Left hindlimb (tissue), 1 donor: ENCODE measurements at places on chromosomes 12 and 14.
A peak's percentile ranks its signal among the peaks of the same experiment; 100 is the strongest.

- DNase-seq = no peak
These were observed 144.6 kb upstream of the CDKN3 start for GRCh38 chr14:54252072-54252730.

GRCh38 chr14:99333214-99333613 is 61.2 kb upstream of the BCL11B start:
- no peak for DNase-seq

DNA sequence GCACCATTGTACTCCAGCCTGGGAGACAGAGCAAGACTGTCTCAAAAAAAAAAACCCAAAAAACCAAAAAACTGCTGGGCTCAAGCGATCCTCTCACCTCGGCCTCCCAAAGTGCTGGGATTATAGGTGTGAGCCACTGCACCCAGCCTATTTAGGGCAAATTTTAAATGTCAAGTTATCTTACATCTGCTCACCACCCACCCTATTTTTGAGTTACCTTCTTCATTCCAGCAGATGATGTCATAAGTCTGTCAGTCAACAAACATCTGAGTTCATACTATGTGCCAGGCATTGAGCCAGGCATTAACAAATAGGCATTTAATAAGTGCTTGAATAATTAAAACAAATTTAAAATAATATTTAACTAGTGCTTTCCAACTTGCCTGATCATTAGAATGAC is 21.5 kb downstream of the BATF start:
- no peak for DNase-seq

- no peak for DNase-seq
These were observed 131.2 kb downstream of the HMGA2 start for GRCh38 chr12:65955452-65955851.

GRCh38 chr12:11839091-11839641 is 189.7 kb downstream of the ETV6 start:
- no peak for DNase-seq

DNA sequence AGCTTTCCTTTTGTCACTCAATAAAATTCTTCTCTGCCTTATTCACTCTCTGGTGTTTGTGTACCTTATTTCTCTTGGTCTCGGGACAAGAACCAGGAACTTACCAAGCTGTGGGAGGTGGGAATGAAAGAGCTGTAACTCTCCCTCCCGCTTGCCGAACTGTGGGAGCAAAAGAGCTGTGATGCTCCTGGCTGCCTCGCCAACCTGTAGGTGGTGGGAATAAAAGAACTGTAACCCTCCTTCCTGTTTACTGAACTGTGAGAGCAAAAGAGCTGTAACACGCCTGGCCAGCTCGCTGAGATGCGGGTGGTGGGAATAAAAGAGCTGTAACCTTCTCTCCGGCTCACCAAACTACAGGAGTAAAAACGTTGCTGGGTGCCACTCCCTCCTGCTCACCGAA is 314.1 kb upstream of the LRIG3 start:
- no peak for DNase-seq

GRCh38 chr14:59829469-59830337 is 40.9 kb downstream of the RTN1 start:
- no peak for DNase-seq

- no peak for DNase-seq
These were observed 93.7 kb upstream of the PTPRR start for GRCh38 chr12:71014180-71014785.

DNA sequence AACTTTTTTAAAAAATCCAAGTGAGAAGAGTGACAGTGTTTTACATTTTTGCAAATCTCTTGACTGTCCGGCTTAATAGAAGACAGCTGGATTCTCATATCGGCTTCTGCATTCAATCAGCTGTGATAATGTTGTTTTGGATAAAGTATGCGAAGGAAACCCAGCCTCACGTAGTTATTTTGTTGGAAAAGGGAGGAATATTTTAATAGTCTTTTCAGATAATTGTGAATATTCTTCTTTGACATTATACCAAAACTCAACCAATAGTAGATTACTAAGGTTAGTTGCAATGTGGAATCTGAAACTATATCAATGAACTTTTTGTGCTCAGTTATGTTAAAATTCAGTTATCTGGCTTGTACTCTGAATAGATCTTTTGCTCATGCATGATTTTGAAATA is 276.5 kb downstream of the ZFP36L1 start:
- DNase-seq = no peak

- DNase-seq = no peak
These were observed 97.9 kb upstream of the USP44 start for GRCh38 chr12:95648990-95649791.

GRCh38 chr12:107207931-107208525 is 114.7 kb upstream of the CRY1 start:
- DNase-seq = no peak

- DNase-seq = no peak
These were observed 94.3 kb downstream of the RIN3 start for GRCh38 chr14:92607702-92608429.

GRCh38 chr14:68548194-68549076 is 244.4 kb downstream of the ZFP36L1 start:
- peak; percentile 92 for DNase-seq

DNA sequence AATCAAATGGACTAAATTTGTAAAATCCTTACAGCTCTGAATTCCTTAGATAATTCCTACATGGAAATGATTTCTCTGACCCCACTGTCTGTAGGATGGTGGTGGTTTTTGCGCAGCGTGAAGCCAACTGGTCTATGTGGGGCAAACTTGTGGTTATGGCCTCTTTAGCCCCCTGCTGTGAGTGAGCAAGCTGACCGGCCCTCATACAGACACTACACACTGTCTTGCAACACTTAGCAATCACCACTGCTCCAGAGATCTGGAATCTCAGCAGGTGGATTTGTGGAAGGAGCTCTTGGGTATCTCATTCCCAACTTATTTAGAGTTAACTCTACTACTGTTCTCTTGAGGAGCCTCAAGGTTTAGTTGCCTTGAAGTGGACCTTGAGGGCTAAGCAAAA is 70.2 kb downstream of the SCN8A start:
- no peak for DNase-seq

- DNase-seq = no peak
These were observed 136.5 kb upstream of the DYRK2 start for GRCh38 chr12:67512061-67512460.

GRCh38 chr14:39946807-39947206 is 514.6 kb upstream of the FBXO33 start:
- no peak for DNase-seq

DNA sequence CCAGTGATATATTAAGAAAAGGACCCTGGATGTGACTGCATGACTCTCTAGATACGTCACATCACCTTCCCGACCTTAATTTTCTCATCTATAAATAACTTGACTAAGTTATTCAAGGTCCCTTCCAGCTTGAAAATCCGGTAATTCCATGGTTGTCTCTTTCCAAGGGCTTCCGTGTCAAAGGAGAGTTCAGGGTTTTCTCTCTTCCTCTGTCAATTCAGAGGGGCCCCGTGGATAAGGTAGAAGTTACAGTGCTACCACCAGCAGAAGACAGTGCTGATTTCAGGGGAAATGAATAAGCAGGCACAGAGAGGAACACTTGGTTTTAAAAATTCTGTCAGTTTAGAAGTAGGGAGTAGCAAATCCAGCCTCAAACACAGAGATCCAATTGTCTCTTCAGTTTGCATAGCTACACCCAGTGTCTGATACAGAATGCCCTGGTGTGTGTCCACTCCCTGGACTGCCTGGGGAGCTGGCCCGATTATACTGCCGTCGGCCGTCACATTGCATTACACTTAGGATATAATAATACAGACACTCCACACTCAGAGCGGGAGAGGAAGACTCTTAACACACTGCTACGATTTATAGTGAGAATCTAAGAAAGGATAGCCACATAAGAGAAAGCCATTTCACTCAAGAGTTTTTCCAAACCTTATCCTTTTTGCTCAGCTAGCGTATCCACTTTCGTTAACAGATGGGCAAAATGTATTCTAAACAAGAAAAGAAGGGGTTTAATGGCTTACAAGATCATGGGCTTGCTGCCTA is 54.7 kb upstream of the GTF2A1 start:
- no peak for DNase-seq

GRCh38 chr12:96846293-96846692 is 60.8 kb upstream of the NEDD1 start:
- no peak for DNase-seq

DNA sequence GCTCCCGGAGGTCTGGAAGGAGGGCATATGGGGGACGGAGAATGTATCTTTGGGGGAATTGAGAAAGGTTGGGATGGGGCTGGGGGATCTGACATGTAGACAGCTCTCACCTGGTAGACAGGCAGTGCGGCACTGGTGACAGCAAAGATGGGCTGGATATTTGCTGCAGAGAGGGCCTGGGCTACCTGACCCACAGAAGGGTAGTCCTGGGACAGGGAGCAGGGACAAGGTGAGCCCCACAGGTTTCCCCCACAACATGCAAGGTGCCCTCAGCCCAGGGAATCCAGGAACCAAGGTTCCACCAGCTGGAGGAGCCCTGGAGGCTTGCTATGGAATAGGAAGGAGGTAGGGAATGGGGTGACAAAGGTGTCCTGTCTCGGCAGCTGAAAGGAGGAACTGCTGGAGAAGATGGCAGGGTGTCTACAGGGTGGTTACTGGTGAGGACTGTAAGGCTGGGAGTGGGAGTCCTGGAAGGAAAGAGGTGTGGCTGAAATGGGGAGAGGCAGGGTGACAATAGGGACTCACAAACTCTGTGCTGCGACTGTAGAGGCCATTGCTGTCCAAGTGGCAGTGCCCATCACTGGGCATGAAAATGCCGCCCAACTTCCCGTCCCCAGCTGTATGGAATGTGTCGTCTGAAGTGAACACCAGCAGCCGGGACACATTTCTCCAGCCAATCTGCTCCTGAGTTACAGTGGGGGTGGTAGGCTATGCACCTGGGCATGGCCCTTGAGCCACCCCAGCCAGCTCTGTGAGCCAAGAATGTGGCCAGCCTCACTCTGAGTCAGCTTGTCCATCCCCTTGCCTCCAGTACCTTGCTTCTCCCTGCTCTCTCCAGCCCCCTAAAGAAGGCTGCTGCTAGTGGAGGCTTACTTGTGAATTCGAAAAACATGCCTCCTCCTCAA is 11.3 kb downstream of the ITGB7 start:
- DNase-seq = no peak

DNA sequence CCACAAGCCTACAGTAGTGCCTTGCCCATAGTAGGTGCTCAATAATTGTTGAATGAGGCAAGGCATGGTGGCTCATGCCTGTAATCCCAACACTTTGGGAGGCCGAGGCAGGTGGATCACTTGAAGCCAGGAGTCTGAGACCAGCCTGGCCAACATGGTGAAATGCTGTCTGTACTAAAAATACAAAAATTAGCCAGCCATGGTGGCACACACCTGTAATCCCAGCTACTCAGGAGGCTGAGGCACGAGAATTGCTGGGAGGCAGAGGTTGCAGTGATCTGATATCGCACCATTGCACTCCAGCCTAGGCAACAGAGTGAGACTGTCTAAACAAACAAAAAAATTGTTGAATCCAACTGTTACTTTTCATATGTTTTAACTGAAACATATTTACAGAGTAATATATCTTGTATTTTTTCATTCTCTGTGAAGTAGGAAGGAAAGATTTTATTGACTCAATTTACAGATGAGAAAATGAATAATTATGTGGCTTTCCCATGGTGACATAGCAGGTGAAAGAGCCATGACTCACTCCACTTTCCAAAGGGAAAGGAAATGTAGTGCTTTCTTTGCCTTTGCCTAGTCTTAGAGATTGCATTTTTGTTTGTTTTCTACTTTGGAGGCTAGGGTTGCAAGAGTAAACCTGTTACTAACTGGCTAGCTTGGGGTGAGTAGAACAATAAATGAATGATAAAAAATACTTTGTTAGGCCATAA is 95.4 kb upstream of the SLC38A4 start:
- DNase-seq = no peak

DNA sequence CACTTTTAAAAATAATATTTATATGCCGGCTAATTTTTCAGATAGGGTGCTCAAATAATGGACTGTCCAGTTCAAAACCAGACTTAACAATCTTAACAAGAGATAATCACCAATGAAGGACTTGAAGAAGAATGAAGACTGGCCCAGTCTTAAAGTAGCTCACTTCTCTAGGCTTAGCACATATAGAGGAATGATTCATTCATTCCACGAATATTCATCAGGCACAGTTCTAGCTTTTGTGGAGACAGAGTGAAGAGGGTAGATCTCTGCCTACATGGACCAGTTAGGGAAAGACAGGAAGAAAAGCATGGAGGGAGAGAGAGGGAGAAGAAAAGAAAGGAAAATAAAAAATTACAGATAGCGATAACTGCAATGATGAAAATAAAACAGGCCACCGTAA is 42.8 kb upstream of the METAP2 start:
- DNase-seq = no peak

DNA sequence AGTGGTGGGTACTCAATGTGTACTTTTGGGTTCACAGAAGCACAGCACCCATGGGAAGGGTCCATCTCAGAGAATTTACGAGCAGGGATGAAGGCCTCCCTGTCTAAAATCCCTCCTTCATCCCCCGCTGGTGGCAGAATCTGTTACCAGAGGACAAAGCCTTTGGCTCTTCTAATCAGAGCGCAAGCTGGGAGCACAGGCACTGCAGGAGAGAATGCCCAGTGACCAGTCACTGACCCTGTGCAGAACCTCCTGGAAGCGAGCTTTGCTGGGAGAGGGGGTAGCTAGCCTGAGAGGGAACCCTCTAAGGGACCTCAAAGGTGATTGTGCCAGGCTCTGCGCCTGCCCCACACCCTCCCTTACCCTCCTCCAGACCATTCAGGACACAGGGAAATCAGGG is 1.5 kb upstream of the GPR162 start:
- DNase-seq = no peak

GRCh38 chr12:110791589-110791988 is 48.9 kb upstream of the PPP1CC start:
- no peak for DNase-seq

DNA sequence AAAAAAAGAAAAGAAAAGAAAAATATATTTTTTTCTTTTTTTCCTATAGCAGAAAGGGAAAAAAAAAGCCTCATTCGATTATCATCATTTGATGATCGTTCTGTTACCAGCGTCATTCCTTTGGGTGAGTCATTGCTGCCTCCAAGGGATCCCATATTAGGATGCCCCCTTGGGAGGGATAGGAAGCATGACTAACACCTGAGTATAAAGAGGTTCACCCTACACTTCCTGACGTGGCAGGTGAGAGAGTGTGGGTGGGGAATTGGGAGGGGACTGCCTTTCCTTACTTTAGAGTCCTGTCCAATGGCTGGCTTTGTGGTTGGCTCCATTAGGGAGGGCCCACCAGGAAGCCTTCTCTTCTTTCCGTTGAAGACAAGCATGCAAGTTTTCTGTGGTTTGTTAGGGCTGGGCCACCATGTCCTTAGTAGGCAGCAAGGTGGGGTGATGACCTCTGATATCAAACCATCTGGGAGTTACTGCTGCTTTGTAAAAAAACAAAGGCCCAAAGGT is 56.1 kb upstream of the FUT8 start:
- no peak for DNase-seq

- no peak for DNase-seq
These were observed 35.1 kb upstream of the BATF start for GRCh38 chr14:75487155-75487671.

DNA sequence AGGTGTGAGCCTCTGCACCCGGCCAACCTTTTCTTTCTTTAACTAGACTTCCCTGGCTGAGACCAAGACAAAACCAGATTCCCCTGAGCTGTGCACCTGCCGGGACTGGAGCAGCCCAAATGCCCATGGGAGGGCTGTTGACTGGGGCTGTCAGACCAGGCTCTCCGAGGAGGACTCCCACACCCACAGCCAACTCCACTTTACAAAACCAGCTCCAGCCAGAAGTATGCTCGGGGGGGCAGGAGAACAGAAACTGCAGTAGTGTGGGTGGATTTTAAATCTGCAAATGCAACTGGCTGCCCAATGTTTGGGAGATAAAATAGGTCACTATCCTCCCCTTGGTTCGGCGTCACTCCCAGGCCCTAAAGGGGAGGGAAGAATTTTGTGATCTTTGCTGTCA is 78.5 kb downstream of the VCPKMT start:
- no peak for DNase-seq

- no peak for DNase-seq
These were observed 58.8 kb downstream of the STON2 start for GRCh38 chr14:81341370-81341769.
